Glutamatergic neuron (in vitro differentiated cells): ENCODE measurements at places on chromosomes 1 and 21.

DNA sequence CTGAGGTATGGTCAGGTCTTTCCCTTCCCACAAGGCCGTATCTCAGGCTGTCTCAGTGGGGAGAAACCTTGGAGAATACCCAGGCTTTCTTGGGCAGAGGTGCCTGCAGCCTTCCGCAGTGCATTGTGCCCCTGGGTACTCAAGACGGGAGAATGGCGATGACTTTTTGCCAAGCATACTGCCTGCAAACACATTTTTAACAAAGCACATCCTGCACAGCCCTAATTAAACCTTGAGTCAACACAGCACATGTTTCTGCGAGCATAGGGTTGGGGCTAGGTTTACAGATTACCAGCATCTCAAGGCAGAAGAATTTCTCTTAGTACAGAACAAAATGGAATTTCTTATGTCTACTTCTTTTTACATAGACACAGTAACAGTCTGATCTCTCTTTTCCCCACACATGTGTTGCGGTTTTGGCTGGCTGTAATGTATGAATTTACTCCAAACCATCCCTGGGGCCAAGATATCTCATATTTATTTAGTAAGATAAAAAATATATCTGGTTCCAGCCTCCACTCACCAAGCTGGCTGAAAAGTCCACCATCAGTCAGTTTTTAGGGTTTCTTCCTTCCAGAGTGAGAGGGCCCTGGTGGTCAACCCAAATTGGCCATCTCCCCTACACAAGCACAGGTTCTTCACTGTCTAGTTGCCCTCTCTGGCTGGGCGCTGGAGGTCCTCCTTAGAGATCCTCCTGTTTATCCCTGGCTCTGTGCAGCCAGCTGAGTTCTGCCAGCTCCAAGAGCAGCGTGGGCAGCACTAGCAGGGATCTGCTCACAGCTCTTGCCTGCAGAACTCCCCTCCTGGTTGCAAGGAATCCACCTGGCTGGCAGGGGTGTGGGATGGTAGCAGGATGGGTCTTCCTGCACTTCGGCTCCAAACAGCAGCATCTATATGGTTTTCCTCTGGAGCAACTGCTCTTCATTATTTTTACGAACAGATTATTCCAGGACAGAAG is 2.6 kb downstream of the FAAH start:
- H3K27me3 ChIP-seq, result peaks cover 23% of the 10 kb centered on the region
- no peak overlapping the region for H3K4me3 ChIP-seq
- peaks cover 12% of the 10 kb centered on the region for H3K36me3 ChIP-seq
- no peaks in the 10 kb centered on the region for H3K4me1 ChIP-seq
- DNase-seq, result no peak

DNA sequence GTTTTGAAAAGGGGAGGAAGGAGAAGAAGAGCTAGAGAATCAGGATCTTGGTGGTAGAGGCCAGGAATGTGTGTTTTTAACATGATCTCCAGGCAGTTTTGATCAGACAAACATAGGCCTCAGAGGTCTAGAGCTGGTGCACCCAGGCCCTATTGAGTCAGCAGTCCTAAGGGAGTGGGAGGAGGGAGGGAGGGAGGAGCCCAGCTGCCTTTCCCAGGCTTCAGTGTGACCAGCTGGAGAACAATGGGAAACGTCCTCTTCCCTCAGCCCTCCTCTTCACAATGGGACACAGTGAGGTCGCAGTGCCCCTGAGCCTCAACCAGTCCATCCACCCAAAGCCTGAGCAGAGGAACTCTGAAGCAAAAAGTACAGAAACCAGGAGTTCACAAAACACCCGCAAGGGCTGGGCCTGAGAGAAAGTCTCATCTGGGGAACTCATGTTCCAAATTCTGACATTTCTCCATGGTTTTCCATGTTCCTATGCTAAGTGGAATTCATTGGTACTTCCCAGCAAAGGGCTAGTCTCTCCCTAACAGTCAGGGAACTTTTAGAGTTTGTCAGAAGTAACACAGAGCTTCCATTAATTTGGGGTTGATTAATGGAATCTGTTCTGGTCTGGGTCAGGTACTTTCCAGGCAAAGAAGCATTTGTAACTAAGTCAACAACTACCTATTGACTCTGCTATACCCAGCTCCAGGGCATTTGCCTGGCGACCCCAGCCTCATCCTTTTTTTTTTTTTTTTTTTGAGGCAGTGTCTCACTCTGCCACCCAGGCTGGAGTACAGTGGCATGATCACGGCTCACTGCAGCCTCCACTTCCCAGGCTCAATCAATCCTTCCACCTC is 37.5 kb downstream of the ELAPOR1 start:
- H3K27ac ChIP-seq, result peak overlapping the region; percentile 65
- peaks cover 24% of the 10 kb centered on the region for H3K4me1 ChIP-seq
- DNase-seq, result peak; percentile 23
- H3K27me3 ChIP-seq, result peaks cover 3% of the 10 kb centered on the region

- DNase-seq, result no peak
- H3K4me3 ChIP-seq, result no peak overlapping the region
- no peak overlapping the region for H3K27ac ChIP-seq
- H3K36me3 ChIP-seq, result no peaks in the 10 kb centered on the region
Measured at GRCh38 chr1:55155522-55155921, 59.6 kb downstream of the USP24 start.

DNA sequence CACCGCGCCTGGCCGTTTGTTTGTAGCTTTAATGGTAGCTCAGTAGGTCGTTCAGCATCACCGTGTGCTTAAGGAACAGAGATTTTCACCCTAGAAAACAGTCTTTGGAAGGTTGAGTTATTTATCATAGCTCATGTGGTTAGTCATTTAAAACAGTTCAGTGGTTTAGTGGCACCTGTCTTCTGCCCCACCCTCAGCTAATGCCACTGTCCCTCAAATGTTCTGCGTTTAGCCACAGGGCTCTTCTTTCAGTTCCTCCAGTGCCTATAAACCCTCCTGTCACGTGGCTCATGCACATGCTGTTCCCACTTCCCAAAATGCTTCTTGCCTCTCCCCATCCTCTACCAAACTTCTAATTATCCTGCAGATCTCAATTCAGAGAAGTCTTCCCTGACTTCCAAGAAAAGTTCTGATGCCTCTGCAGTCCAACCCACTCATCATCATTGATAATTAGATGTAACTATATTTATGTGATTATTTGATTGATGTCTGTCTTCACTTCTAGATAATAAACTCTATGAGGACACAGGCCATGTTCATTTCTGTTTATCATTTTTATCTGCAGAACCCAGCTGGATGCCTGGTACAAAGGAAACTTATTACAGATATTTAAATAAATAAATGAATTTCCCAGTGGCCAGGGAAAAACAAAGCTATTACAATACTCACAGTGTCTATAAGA is 14.4 kb upstream of the DIPK1A start:
- H3K4me1 ChIP-seq, result no peaks in the 10 kb centered on the region
- peaks cover under 1% of the 10 kb centered on the region for H3K36me3 ChIP-seq
- peaks cover 5% of the 10 kb centered on the region for H3K27me3 ChIP-seq
- H3K27ac ChIP-seq, result no peak overlapping the region
- no peak for DNase-seq

DNA sequence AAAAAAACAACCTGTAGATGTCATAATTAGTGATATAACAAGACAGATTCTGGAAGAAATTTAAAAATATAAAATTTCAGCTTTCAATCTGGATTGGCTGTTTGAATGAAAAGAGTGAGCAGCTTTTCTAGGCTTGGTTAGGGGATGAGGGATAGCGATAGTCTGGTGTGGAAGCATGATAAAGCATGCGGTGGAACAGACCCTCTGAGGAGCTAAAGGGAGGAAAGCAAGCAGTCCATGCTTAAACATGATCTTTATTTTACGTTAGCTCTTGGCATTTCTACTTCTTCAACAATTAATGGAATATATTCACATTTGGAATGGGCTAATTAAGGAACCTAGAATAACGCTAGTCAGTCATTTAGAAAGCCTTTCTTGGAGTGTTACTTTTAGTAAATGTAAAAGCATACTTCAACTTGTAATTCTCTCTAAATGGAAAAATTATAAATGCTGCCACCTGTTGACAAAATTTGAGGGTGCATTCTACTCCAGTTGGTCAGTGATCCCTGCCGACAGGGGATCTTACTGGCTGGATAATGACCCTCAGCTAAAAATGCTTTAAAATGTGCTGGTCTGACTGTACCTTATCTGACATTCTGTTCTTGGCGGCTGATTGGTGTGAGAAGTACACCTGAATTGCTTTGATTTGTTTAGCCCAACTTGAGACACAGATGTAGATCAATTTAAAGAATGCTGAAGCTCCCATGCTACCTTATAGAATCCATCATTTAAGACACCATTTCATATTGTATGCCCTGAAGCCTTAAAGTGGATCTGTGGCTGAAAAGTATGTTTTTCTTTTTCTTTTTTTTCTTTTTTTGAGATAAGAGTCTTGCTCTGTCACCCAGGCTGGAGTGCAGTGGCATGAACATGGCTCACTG is 61.2 kb downstream of the AK4 start:
- H3K4me1 ChIP-seq, result no peaks in the 10 kb centered on the region
- peaks cover 2% of the 10 kb centered on the region for H3K27me3 ChIP-seq
- no peak overlapping the region for H3K4me3 ChIP-seq
- H3K36me3 ChIP-seq, result peaks cover 4% of the 10 kb centered on the region
- DNase-seq, result no peak
- no peak overlapping the region for H3K27ac ChIP-seq

- H3K27me3 ChIP-seq, result peaks cover 4% of the 10 kb centered on the region
- DNase-seq, result peak; percentile 65
- H3K4me3 ChIP-seq, result no peak overlapping the region
- no peak overlapping the region for H3K27ac ChIP-seq
- H3K4me1 ChIP-seq, result peaks cover 2% of the 10 kb centered on the region
- no peaks in the 10 kb centered on the region for H3K36me3 ChIP-seq
Measured at GRCh38 chr1:28775121-28775942, 36.6 kb upstream of the OPRD1 start.

- H3K27me3 ChIP-seq, result peaks cover 13% of the 10 kb centered on the region
- peak overlapping the region; percentile 99 for H3K4me3 ChIP-seq
- DNase-seq, result no peak
- no peaks in the 10 kb centered on the region for H3K36me3 ChIP-seq
- H3K27ac ChIP-seq, result no peak overlapping the region
Measured at GRCh38 chr21:15061747-15062605, 2.8 kb downstream of the NRIP1 start.

GRCh38 chr1:231315887-231316286 is 21.8 kb downstream of the EXOC8 start:
- peaks cover 5% of the 10 kb centered on the region for H3K36me3 ChIP-seq
- no peak overlapping the region for H3K27ac ChIP-seq
- DNase-seq, result peak; percentile 38
- no peak overlapping the region for H3K4me3 ChIP-seq
- no peaks in the 10 kb centered on the region for H3K27me3 ChIP-seq

- H3K27ac ChIP-seq, result no peak overlapping the region
- no peak for DNase-seq
- no peak overlapping the region for H3K4me3 ChIP-seq
- no peaks in the 10 kb centered on the region for H3K4me1 ChIP-seq
- H3K27me3 ChIP-seq, result peaks cover 3% of the 10 kb centered on the region
Measured at GRCh38 chr1:232728507-232729263, 76.5 kb upstream of the MAP10 start.

DNA sequence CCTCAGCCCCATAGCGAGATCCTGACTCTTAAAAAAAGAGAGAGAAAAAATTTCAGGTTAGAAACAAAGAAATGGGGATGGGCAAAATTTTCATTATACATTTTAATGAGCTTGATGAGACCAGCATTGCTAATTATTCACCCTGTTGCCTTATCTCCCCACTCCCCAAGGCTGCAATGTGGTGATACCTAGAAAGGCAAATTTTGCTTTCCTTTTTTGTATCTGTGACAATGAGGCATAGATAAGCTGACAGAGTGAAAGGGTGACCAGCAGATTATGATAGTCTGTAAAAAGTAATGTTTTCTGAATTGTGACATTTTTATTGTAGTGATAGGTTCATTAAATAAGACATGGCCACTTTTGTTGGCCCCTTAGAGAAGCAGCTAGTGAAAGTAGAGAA is 12.9 kb downstream of the SRRM1 start:
- DNase-seq, result no peak
- H3K27me3 ChIP-seq, result no peaks in the 10 kb centered on the region
- H3K36me3 ChIP-seq, result no peaks in the 10 kb centered on the region
- no peak overlapping the region for H3K4me3 ChIP-seq
- no peak overlapping the region for H3K27ac ChIP-seq
- no peaks in the 10 kb centered on the region for H3K4me1 ChIP-seq

GRCh38 chr1:73907051-73907450 is 290.9 kb downstream of the LRRIQ3 start:
- H3K4me3 ChIP-seq, result no peak overlapping the region
- H3K36me3 ChIP-seq, result no peaks in the 10 kb centered on the region
- H3K27me3 ChIP-seq, result no peaks in the 10 kb centered on the region
- no peak overlapping the region for H3K27ac ChIP-seq
- H3K4me1 ChIP-seq, result no peaks in the 10 kb centered on the region
- no peak for DNase-seq

- peaks cover 2% of the 10 kb centered on the region for H3K27me3 ChIP-seq
- no peak overlapping the region for H3K4me3 ChIP-seq
Measured at GRCh38 chr1:202998836-202999750, 8.1 kb upstream of the TMEM183A start.

DNA sequence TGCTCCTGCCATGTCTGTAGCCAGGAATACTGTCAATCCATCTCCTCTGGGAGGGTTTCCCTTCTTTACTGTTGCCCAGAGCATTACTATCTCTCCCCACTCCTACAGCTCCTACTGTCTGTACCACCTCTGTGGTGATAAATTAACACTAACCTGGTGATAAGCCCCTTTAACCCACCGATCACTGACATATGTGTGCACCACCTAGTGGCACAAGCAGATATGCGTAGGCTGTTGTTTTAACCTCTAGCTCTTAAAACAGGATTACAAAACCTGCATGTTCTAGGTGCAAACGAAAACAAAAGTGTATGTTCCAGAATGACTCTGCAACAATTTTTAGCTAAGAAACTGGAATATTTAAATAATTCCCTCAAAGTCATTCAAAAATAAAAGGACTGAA is 93.9 kb upstream of the BEND5 start:
- no peak overlapping the region for H3K27ac ChIP-seq
- H3K4me1 ChIP-seq, result no peaks in the 10 kb centered on the region
- H3K36me3 ChIP-seq, result no peaks in the 10 kb centered on the region
- DNase-seq, result no peak

DNA sequence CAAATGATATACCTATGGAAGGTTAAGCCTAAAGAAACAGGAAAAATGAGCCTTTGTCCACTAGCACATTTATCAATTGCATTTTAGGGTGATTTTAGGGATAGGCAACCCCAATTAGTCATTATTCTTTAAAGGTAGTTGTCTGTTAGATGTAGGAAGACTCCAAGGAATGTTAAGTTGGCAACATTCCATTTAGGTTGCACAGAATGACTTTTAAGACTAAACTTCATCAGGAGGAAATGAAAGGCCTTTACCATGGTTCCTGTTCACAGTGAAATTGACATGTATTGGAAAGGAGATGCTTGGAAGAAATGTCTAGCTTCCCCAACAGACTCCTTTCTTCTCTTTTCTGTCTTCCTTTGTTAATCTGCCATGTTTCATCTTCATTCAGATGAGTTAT is 1.6 kb upstream of the APOBEC4 start:
- peaks cover 2% of the 10 kb centered on the region for H3K27me3 ChIP-seq
- DNase-seq, result no peak
- H3K4me1 ChIP-seq, result peaks cover 23% of the 10 kb centered on the region
- no peak overlapping the region for H3K4me3 ChIP-seq
- no peaks in the 10 kb centered on the region for H3K36me3 ChIP-seq
- no peak overlapping the region for H3K27ac ChIP-seq

- no peak overlapping the region for H3K4me3 ChIP-seq
- no peak for DNase-seq
- no peak overlapping the region for H3K27ac ChIP-seq
- H3K4me1 ChIP-seq, result peaks cover 12% of the 10 kb centered on the region
- H3K27me3 ChIP-seq, result peaks cover 10% of the 10 kb centered on the region
Measured at GRCh38 chr1:50966991-50967390, 3.1 kb upstream of the CDKN2C start.
